ENCODE measurements at places on chromosomes 5 and 9.
A peak's percentile ranks its signal among the peaks of the same experiment; 100 is the strongest.

- DNase-seq, result peak; percentile 45
Measured at GRCh38 chr5:176609724-176610434, at the start of gene GPRIN1. GPRIN1 (minus strand) TSS chr5:176610156; CDS start chr5:176599834, 10,322 bp downstream.

GRCh38 chr9:26157411-26157810 lies 479.2 kb upstream of the TUSC1 start:
- no peak for DNase-seq

GRCh38 chr5:161846746-161847145 lies 1.2 kb upstream of the GABRA1 start:
- DNase-seq, result no peak

- no peak for DNase-seq
Measured at GRCh38 chr5:141494761-141495452, 6.0 kb downstream of the PCDHGC5 start.

DNA sequence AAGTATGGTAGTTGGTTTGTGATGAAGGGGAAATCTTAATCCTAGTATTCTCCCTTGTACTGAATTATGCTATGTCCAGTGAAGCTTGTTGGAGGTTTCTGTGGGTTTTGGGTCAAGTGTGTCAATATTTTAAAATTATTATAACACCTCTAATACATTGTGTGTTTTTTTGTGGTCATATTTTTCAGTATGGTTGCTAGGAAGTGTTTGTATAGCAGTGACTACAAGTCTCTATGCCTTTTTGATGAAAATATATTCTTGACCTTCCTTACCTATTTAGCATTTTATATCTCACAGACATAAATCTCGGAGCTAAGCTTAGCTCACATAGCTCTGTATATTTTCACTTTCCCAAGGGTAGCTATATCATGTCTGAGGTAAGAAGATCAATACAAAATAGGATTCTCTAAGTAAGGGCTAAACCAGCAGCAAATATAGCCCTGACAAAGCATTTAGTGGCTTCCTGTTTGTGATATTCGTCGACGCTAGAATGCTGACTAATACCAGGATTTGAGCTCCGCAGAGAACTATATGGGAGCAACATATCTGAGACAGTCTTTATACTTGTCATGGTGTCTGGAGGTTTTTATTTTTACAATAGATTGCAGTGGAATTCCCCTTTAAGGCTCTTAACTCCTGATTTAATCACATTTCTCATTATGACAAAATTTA lies 82.3 kb downstream of the MACIR start:
- no peak for DNase-seq

DNA sequence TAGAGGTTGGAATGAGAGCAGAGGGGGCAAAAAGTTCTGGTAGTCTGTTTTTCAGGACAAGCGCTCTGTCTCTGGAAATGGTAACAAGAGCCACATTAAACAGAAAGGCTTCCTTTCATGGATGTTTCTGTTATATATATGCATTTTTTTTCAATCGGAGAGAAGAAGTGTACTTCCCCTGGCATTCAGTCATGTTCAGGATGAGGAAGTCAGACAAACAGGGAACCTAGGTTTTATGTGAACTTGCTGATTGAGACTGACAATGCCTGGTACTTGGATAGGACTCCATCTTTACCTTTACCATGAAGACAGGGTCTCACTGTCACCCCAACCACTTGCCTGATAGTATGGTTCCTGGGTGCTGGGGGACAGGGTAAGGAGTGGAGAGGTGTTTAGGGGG lies 30.1 kb upstream of the ZBED3 start:
- DNase-seq, result no peak

GRCh38 chr5:14577971-14578370 lies 3.6 kb upstream of the OTULINL start:
- DNase-seq, result no peak
